ENCODE measurements at places on chromosomes 2 and 18. TPM values are rescaled to one million over a fixed set of nuclear protein-coding genes. Genes with fewer than 3 reads are reported as not detected.

DNA sequence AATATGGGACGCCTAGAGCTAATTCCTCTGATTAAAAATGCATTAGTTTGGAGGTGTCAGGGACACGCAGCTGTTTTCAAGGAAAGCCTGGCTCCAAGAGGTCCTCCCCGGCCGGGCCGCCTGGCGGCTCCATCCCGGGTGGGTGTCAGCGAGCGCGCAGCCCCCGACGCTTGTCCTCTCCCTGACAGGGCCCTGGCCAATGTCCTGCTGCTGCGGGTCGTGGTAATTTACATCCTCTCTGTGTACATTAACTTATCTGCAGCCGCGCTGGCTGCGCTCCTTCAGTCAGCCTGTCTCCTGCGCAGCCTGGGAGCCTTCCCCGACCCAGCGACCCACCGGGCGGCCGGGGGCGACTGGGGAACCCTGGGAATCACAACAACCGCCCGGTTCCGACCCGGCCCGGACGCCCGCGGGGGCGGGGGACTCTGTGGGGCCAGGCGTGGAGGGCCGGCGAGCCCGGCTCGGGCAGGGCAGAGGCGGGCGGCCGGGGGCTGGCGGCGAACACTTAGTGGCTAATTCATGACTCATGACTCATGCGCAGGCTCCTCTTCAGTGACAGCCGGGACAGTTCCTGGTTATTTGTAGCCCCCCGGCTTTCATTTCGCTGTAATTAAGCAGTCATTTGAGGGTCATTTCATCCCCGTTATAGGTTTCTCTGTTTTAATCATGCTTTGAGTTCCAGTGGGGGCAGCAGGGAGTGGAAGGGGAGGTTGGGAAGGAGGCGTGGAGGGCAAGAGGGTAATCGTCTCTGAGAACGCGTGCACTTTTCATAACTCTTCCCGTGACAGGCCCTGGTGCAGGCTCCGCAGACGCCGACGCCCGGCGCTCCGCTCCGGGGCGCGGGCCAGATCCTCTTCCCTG, 141.9 kb upstream of the CTAGE1 start:
- peak; percentile 85 for DNase-seq

DNA sequence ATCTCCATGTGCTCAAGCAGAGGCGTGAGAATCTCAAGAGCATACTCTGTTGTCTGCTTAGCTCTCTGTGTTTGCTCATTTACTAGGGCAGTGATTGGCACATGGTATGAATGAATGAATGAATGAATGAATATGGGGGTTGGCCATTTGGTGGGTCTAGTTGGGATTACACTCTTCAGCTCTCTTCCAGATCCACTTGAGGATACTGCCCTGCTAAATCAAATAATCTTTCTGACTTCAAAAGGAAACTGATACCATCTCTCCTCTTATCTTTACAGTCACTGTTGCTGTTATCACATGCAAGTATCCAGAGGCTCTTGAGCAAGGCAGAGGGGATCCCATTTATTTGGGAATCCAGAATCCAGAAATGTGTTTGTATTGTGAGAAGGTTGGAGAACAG, 1.9 kb downstream of the IL36G start:
- no peak for DNase-seq

GRCh38 chr2:59888015-59888414, 665.4 kb downstream of the BCL11A start:
- no peak for DNase-seq

- no peak for DNase-seq
Observed at GRCh38 chr2:239876271-239876947, 148.7 kb downstream of the NDUFA10 start.

DNA sequence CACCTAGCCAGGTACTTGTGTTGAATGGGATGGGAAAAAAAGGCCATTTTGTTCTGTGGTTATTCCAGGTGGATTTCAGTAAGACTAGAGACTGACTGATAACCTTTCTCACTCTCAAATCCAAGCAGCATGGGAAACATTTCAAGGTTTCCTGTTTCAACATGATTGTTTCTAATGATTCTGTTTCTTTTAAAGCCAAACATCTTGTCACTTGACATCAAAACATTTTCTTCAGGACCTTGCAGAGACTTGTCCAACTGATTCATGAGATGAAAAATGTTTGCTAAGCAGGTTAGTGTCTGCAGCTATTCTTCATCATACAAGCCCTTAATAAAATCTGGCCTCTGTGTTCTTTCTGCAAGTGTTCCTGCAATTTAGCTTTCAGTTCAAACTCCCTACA, 456.5 kb upstream of the CWC22 start:
- DNase-seq: no peak

Gene LRRTM1
- total RNA-seq: 0.55 TPM

- DNase-seq: no peak
Observed at GRCh38 chr18:76227759-76228158, 267.3 kb downstream of the ZNF516 start.

- DNase-seq: no peak
Observed at GRCh38 chr2:165494573-165494972, 25.1 kb downstream of the CSRNP3 start.

Gene DUSP19
- total RNA-seq: 4.1 TPM

- no peak for DNase-seq
Observed at GRCh38 chr2:168439536-168439935, 16.5 kb upstream of the CERS6 start.

Gene ACKR3
- 7.4 TPM for total RNA-seq

GRCh38 chr2:199543606-199544172, 86.0 kb upstream of the SATB2 start:
- DNase-seq: no peak

Gene SPATA3
- total RNA-seq: not detected

Measured in ovary (tissue), 10 donors.